Muscle of arm (tissue), 14 donors: ENCODE measurements at places on chromosomes 3 and 15. TPM values are rescaled to one million over a fixed set of nuclear protein-coding genes. Genes with fewer than 3 reads are reported as not detected.

DNA sequence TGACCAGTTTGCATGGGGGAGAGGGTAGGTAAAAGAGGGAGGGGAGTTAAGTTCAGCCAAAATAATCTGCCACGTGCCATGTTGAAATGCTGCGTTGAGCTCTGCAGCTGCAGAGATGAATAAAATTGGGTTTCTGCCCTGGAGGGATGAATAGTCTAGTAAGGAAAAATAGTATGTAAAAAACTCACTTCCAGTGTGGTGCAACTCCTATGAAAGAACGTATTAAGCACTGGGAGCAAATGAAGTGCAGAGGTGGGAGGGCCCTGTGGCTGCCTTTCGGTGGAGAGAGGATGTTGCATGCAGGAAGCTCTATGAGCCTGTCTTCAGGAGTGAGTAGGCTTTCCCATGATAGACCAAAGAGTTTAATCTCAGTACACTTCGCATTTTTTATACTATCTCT lies 8.6 kb downstream of the CEP63 start:
- DNase-seq: no peak

- no peak for DNase-seq
Observed at GRCh38 chr15:68594533-68595259, 15.9 kb downstream of the CORO2B start.

DNA sequence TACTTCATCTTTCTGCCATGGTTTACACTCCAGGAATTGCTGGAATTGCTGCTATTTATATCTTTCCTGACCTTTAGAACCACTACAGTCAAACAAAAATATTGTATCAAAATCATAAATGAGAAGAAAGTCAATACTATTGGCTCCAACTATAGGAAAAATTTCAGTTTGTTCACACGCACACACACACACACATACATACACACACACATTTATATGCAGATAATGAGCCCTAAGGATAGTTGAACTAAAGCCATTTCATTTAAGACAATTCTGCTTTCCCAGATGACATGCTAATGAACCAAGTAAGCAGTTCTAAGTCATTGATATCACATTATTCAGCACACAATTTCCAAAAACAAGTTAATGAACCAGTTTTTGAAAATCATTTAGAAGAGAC lies 627.3 kb downstream of the PLOD2 start:
- DNase-seq: no peak

DNA sequence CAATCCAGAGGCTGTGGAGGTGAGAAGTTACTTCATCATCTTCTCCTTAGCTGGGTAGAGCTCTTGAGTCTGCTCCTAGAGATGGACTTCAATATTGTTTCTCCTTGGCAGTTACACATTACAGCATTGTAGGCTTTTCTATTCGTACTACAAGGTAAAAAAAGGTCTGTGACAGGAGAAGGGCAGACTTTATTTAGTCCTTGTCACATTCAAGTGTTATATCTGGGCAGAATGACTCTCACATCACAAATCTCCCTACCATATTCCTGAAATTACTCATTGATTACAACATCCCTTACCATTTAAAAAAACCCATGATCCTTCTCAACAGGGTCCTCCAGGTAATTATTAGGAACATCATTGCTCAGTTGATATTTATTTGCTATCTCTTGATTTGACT lies 75.0 kb downstream of the AGBL1 start:
- no peak for DNase-seq

Gene GOLGA8S
- polyA plus RNA-seq: 0.37 TPM

- DNase-seq: no peak
Observed at GRCh38 chr3:53949541-53949940, 57.9 kb upstream of the SELENOK start.

Gene DGKG
- 2.6 TPM for polyA plus RNA-seq

DNA sequence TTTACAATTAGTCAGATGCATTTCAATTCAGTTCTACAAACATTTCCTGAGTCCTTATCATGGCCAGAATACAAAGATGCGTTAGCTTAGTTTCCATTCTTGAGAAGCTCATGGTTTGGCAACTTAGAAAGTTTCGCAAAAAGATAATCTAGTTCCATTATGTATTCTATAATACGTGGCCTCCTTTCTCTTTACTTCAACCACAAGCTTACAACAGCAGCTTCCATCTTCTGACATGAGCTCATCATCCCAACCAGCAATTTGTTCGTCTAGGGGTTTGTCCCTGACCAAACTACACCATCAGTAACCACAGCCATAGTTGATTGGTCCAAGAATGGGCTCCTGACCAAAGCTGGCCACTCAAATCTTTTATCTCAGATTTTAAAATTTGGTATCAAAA lies 267.6 kb upstream of the TBC1D5 start:
- DNase-seq: no peak

DNA sequence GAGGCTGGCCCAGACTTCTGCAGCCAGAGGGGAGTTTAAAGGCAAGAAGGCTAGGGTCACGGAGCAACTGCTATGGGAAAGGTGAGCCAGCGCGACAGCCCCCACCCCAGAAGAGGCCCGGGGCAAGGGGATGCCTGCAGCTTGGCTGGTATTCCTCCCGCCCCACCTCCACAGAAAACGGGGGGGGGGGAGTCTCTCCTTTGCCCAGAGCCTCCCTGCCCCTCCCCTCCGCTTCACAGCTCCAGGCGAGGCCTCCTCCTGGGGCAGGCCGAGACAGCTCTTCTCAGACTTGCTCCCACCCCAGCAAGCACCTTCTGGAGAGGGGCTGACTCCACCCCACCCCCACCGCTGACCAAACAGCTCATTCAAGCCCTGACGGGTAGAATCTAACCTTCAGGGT lies 13.4 kb downstream of the ANP32A start:
- DNase-seq: no peak

DNA sequence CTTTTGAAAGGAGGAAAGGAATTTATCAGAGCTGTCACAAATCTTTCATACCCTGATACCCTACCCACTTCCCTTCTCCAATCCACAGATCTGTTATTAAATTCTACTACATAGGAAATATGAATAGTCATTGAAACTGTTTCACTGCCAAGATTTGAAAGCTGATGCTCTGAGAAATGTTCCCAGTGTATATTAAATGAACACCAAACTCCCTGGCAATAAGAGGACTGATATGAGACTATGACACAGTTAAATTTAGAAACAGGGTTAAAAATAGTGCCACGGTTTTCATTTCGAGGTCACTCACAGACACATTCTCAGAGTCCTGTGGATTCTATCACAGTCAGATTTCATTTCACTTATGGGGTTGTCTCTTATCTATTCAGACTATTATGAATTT lies 27.2 kb upstream of the GBE1 start:
- DNase-seq: no peak

Gene MRPL3
- 82.7 TPM for polyA plus RNA-seq

DNA sequence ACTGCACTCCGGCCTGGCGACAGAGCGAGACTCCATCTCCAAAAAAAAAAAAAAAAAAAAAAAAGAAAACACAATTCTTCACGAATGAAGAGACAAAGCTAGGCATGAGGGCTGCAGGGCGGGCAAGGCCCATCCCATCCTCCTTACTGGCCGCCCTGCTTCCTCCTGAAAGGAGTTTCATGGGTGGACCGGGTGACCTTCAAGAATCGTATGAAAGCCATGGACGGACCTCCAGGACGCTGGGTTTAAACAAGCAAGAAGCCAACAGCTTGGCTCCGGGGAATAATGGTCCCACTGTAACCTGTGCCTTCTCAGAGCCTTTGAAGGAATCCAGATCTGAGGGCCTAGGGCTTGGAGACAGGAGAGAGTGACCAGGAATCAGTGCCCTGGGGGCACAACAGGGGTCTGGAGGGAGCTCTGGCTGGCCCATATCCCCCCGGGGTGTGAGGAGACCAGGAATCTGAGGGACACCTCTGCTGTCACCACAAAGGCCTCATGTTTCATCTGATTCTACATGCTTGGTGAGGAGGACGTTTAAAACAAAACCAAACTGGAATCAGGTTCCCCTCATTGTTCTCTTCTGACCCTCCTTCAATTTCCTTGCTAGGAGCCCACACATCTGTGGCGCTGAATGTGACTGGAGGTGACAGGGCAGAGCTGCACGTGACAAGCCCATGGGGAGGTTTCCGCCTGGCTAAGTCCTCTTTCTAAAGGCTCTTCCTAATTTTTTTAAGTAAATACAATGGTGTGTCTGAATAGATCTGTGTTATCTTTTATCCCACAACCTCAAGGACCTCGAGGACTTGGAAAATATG lies 46.1 kb downstream of the WHAMM start:
- DNase-seq: no peak

DNA sequence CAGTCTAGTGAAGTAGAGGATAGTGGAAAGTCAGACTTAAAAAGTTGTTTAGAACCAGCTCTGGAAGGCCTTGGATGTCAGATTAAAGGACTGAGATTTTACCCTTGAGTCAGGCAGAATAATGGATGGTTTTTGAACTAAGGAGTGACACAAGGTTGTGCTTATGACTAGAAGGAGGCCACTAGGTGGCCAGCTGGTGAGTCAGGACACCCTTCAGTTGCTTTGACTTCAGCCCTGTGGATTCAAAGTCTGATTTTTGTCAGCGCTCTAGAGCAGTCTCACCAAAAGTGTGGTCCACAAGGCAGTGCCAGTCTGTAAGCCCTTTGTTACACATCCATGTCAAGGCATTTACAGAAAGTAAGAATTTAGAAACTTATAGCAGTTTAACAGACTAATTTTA lies 3.8 kb upstream of the GABPB1 start:
- no peak for DNase-seq

GRCh38 chr3:1404270-1404962 lies 311.6 kb downstream of the CNTN6 start:
- no peak for DNase-seq

DNA sequence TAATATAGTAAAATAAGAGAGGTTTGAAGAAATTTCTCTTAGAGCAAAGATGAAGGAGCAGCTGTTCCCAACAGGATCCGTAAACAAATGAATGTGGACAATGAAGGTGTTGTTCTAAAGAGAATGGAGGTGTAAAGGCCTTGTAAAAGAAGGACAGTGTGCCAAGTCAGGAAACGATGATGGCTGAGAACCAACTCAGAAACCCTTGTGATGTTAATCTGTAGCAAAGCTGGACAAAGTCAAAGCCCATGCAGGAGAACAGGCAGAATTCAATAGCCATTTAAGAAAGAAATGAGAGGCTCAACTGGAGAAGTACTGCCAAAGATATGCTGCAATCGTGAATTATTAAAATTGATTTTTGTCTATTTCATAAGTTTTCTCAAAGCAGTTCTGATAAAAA lies 192.2 kb downstream of the MBNL1 start:
- DNase-seq: no peak

DNA sequence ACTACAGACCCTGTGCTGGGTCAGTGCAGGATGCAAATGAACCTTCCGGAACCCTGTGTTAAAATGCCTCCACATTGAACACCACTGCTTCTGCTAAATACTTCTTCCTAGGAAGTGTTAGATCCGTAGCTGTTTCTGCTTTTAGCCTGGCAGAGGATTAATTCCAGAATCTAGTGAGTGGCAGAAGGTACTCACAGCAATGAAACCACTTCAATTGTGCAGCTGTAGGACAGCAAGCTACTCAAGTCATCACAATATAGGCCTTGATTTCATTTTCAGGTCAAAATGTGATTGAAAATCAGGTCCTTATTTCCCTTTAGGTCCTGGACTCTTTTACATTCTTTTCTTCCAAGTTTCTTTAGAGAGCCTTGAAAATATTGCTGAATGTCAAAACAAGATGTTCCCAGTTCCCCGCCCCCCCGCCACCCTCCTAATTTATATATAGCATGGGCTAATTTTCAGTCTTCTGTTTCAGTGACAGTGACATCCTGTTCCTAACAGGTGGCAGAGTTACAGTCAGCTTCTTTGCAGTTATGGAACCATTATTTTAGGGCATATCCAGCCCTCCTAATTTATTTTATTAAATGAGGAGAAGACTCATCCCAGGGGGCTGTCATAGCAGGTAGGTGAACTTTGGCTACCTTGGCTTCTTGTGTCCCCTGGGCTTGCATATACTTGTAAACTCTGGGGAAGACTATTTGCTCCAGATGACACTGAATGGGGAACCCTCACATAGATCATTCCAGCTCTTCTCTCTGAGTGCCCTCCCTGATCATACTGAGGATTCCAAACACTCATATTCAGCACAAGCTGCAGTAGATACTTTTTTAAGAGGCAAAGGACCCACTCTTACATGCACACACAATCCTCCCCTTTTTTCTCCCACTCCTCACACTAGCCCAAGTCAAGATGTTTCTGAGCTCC lies 28.0 kb upstream of the ARNT2 start:
- DNase-seq: no peak

Gene PLSCR5
- not detected for polyA plus RNA-seq

Gene NMB
- 1.5 TPM for polyA plus RNA-seq
